Activated CD8-positive, alpha-beta memory T cell treated with anti-CD3 and anti-CD28 coated beads, Interleukin-2, amount 50 U/mL, for 48 hours (primary cell): ENCODE measurements at places on chromosomes 1 and 21.

- no peak for DNase-seq
These were observed 134.5 kb downstream of the IER5 start for GRCh38 chr1:181222972-181223505.

DNA sequence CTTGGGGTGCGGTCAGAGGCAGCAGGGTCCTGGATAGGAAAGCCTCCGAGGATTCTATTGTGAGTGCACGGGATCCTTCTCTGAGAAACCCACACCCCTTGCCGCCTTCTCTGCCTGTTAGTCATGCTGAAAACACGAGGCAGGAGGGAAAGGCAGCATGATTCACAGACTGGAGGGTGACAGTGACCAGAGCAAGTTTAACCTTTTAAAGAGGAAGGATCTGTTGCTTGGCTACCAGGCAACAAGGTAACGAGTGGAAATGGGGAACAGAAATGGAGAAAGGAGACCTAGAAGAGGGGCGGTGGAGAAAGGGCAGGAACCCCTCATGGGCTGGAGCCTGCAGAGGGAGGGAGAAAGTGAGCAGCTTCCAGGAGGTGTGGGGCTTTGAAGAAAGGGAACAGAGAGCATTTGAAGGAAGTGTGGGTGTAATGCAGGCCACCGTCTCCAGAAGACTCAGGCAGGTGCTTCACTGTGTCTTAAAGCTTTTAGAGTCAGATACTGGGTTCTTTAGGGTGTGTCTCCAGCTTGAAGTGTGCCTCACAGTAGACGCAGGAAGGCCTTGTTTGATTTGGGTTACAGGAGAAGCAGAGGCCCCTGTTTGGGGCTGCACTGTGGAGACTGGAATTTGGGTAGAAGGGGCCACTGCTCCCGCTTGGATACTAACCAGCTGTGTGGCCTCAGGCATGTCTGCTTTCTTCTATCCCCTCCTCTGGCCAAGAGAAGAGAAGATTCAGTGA lies 19.1 kb downstream of the OPTC start:
- DNase-seq = no peak

DNA sequence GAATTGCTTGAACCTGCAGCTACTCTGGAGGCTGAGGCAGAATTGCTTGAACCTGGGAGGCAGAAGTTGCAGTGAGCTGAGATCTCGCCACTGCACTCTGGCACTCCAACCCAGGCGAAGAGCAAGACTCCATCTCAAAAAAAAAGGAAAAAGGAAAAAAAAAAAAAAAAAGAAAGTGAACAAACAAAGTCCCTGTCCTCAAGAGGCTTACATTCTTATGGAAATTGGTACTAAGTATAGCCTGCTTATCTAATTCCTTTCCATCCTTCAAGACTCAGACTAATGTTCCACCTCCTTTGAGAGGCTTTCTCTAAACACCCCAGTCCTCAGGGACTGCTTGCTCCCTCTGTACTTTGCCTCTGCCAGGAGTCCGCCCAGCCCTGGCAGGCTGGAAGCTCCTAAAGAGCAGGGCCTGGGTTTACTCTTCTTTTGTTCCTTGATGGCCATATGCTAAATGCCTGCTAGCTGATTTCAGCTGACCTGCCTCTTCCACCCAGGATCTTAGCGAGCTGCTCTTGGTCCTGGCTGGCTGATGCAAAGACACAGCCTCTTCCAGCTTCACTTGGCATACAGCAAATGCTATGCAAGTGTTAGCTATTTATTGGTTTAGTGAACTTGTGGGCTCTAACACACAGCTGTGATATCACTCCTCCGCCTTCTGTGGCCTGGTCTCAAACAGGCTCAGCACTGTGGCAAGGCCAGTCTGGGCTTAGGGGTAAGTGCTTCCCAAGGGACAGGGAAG lies 9.8 kb downstream of the SLC9A1 start:
- no peak for DNase-seq

DNA sequence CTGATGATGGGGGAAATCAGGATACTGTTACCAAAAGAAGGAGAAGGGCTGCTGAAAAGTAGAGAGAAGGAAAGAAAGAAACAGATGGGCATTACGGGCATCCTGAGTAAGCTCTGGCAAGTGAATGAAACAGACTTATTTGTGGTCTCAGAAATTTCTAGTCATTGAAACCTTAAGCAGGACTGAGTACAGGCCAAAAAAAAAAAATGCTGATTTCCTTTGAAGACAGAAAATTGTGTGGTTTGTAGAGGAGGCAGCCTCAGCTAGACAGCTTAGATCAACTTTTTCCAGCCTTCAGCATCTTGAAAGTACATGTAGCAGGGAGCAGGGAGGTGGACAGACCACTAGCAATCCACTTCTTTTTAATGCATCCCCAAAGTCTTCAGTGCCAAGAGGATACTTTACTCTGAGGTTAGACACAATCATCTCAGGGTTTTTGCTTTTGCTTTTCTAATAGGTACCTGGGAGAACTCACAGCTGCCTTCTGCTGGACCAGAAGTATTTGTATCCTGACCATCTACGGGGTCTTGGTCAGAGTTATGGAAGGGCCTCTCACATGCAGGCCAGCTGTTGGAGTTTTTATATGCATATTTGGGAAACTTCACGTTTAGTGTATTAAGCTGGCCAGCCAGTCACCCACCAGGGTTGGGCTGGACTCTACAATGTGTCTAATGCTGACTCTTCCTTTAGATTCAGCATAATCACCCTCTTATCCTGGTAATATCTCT lies 10.6 kb upstream of the CAPZB start:
- DNase-seq = no peak

DNA sequence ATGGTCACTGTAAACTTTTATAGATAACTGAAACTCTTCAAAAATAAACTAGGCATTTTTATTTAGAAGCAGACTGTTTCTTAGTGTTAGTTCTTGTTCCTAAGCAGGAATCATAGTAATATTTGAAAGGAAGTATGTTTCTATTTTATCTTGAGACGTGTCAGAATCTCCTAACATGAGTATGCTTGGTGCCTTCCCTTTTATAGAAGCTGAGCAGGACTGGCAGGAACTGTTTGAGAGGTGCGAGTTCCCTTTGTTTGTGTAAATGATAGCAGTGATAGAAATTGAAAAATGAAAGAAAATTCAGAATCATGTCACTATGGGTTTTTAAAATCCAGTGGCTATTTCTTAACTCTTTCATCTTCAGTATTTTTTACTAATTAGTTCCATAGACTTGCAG lies 56.9 kb downstream of the LRRC8D start:
- no peak for DNase-seq

- no peak for DNase-seq
These were observed 88.6 kb downstream of the ADAMTS1 start for GRCh38 chr21:26756491-26757159.

GRCh38 chr21:29812947-29813346 lies 126.8 kb downstream of the GRIK1 start:
- DNase-seq = no peak

- DNase-seq = no peak
These were observed 181.6 kb downstream of the RASAL2 start for GRCh38 chr1:178275553-178275952.

- DNase-seq = peak; percentile 93
These were observed 57.9 kb downstream of the FHAD1 start for GRCh38 chr1:15304708-15305467.

- no peak for DNase-seq
These were observed 9.8 kb downstream of the SDHC start for GRCh38 chr1:161324020-161324419.

DNA sequence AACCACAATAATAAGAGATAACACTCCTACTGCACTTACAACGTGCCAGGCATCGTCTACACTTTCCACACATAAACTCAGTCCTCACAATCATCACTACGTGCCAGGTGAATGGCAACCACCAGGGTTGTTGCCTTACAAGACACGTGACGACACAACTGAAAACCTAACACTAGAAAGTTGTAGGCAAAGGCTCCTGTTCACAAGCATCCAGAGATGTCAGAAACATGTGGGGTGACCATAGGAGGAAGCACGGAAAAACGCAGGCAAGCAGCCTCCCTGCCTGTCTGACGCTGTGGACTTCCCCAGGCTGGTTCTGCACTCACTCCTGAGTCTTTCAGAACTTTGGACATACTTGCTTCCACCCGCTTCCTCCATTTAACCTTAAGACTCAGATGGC lies 7.0 kb downstream of the CAPZB start:
- no peak for DNase-seq

DNA sequence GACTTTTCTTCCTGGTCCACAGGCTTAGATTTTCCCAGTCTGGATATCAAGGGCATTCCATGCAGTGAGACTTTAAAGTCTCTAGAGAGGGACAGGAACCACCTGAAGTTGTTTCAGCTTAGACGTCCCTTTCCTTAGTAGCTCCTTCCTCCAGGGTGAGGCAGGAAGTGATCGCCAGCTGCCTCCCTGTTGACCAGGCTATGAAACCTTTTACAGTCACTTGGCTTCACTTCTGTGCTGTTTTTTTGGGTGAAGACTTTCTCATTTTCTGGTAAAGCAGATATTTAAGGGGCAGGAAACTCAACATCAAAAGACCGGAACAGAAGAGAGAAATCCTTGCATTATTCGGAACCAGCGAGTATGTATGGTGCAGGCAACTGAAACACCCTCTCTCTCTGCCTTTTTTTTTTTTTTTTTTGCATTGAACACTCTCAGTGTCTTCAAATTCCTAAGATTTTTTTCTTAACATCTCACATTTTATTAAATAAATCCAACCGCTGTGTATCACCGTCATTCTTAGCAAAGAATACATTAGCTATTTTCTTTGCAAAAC lies 234.6 kb upstream of the IRF2BP2 start:
- peak; percentile 51 for DNase-seq

GRCh38 chr1:22292011-22292788 lies 149.3 kb upstream of the WNT4 start:
- DNase-seq = no peak

DNA sequence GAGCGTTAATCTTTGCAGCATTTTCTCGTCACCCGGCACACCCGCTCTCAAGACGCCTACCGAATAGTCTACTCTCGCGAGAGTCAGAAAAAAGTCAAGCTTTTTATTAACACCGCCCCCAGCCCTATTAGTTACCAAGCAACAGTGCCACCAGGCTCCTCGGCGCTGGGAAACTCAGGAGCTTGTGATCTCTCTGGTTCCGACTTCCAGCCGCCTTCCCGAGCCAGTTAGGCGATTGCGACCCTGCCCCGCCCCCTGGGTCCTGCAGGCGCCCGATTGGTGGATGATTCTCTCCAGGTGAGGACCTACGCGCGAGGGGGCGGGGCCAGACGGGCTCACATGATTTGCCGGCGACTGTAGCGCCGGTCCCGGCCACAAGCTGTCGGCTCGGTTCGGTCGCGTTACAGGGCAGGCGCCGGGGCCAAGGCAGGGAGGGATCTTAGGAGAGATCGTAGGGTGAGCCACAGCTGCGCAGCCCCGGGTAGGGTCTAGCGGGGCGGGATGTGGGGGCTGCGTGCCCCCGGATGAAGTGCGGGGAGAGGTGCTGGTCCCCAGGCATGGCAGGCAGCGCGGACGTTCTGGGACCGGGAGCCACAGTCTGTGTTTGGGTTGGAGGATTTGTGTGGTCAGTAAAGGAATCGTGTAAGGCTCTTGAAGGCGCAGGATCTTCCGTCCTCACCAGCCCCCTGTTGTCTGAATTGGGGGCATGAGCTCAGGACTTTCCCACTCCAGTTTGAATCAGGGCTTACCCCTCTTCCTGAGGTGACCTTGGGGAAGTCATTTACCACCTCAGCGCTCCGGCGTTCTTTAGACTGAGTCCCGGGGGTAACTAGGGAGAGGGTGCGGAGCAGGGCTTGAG lies at the start of gene PFKFB2:
Gene PFKFB2 (plus strand): TSS at position 365 of the 859 bp plus-strand sequence. CDS start 1,443 bp downstream, outside the sequence.
- peak; percentile 95 for DNase-seq

DNA sequence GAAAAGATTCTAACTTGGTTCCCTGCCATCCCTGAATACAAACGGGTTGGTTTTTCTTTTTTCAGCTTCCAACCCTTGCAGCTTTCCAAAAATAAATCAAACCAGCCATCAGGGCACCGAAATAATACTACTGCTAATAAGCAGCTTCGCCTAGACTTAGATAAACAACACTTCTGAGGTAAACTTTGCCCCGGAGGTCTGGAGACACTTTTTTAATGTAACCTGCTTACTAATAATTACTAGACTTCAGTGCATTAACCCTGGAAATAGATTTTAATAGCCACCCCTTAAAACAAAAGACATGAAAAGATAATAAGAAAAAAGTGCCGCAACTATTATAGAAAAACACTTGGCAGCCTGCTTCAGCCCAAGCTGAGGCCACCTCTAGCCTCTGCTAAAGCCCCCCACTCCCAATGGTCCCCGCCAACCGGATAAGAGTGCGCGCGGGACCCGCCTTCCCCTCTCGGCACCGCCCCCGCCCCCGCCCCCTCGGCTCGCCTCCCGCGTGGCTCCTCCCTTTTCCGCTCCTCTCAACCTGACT lies 405 bp upstream of the GADD45A start:
- no peak for DNase-seq

- DNase-seq = no peak
These were observed 13.5 kb downstream of the EFNA3 start for GRCh38 chr1:155092131-155092530.
